ENCODE measurements at places on chromosomes 5 and 9.
A peak's percentile ranks its signal among the peaks of the same experiment; 100 is the strongest.

DNA sequence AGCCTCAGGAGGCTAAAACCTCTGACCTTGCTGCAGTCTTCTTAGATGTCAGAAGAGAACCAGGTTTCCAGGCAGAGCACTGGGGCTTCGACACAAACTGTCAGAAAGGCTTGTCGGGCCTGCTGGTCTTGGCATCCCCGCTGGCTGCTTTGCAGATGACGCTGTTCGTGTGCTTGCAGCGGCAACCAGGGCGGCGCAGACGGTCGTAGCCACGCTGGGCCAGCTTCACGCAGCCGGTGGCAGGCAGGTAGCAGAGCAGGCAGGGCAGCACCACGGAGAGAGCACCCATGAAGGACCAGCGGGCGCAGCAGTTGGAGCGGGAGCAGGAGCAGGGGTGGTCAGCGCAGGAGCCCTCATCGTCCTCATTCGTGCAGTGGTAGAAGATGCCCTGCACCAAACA lies 10.7 kb downstream of the SPRY4 start:
- no peak for DNase-seq

DNA sequence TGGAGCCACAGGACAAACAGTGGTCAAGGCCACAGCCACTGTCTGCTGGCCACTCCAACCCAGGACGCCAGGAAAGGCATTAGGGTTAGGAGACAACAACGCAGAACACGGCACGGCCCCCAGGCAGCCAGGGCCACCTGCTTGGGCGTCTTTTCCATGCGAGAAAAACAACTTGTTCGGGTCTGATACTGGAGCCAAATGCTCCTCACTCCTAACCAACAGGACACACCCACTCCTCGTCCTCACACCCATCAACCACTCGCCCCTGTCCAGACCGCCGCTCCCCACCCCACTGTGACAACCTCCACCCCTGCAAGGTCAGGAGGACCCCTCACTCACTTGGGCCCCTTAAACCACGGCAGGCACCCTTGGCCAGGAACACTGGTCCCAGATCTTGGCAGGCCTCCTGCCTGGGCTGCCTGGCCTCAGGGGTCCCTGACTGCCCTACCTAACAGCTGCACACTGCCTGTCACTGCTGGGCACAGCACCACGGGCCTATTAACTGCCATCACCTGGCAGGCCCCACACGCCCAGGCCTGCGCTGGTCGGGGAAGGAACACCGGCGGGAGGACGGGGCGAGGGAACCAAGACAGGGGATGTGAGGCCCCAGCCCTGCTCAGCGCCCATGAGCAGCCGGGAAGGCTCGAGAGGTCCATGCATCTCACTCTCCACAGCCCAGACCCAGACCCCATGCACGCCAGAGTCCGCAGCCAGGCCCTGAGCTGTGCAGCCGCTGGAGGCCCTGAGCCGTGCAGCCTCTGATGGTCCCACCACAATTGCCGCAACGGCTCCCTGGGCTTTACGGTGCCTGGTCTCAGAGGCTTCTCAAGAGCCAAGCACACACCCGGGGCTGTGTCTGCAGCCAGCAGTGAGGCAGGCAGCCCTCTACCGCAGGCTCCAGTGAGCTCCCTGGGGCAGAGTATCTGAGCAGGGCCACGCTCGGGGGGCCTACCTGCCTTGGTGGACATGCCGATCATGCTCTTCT lies 13.8 kb downstream of the CLPTM1L start:
- DNase-seq = no peak

DNA sequence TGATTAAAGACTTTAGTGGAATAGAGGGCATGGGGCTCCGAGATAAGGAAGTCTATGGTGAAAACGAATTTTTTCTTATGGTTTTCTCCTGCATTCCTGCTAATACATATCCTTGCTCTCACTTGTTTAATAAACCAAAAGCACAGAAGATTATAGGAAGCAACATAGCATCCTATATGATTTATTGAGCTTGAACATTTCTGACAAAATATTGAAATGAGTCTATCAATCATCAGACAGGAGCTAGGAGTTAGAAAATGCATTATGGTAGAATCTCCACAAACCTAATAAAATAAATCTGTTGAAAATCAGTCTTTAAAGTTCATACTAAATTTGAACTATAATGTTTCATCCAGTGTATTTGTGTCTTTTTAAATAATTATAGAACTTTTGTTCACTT lies 554.6 kb upstream of the RGMB start:
- no peak for DNase-seq

DNA sequence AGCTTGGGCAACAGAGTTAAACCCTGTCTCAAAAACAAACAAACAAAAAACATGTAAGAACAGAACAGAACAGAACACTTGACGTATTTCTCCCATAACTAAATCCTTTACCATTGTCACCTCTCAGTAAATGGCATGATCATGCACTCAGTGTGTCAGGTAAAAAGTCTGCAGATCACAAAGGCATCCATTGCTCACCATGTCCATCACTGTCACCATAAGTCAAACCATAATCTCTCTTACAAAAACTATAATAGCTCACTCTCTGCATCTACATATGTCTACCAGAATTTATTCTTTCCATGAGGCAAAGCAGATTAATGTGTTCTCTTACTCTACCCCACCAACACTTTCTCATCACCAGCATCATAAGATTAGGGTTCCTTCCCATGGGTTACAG lies 387.5 kb downstream of the CDH12 start:
- no peak for DNase-seq

DNA sequence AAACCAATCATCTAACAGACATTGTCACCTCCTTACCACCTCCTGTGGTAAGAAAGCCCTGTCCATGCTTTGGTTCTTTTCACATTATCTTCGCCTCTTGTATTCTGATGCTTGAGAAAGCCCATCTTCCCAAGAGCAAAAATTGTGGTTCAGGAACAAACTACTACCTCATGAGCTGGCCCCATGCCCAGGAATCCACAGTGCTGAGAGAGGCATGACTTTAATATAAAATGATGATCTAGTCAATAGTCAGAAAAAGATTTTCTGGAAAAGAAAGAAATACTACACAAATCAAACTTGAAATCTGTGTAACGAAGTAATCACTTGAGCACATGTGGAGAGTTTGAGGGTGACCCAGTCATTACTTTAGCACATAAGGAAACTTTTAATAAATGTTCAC lies 94.7 kb downstream of the FGF10 start:
- DNase-seq = no peak

- peak; percentile 84 for DNase-seq
These were observed 3.7 kb downstream of the PHF24 start for GRCh38 chr9:34961574-34962490.

GRCh38 chr5:151037561-151038411 lies 17.4 kb downstream of the GPX3 start:
- DNase-seq = peak; percentile 58

- DNase-seq = no peak
These were observed 42.2 kb downstream of the NIPAL4 start for GRCh38 chr5:157502143-157502647.

DNA sequence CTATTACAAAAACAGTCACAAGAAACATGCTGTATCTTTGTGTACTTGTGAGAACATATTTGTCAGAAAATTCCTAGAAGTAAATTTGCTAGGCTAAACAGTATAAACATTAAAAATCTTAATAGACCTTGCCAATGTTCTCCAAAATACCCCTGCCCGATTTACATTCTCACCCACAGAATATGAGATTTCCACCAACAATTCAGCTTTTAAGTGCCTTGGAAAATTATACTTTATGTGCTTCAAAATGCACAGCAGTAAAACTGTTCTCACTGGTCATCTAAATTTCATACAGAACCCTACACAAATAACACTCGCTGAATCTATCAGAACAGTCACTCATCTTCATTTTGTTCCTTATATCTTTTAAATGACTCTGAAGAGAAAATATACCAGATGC lies 5.5 kb downstream of the MLLT3 start:
- no peak for DNase-seq

DNA sequence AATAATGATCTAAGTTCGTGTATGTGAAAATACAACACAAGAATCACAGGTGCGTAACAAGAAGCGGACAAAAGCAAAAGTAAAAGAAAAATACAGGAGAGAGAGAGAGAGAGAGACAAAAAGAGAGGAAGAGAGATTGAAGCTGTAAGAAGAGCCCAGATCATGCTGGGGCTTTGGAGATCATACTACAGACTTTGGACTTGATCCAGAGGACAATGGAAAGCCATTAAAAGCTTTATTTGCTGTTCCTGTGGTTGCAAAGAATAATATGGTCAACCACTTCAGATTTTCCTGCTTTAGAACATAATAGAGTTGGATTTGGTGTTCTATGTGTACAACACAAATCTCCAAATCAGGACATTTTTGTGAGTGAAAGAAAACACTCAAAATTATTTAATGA lies 561.4 kb downstream of the CAAP1 start:
- no peak for DNase-seq

GRCh38 chr5:78495800-78496199 lies 135.4 kb downstream of the SCAMP1 start:
- DNase-seq = peak; percentile 57

GRCh38 chr5:56307714-56308333 lies 74.7 kb upstream of the ANKRD55 start:
- no peak for DNase-seq

DNA sequence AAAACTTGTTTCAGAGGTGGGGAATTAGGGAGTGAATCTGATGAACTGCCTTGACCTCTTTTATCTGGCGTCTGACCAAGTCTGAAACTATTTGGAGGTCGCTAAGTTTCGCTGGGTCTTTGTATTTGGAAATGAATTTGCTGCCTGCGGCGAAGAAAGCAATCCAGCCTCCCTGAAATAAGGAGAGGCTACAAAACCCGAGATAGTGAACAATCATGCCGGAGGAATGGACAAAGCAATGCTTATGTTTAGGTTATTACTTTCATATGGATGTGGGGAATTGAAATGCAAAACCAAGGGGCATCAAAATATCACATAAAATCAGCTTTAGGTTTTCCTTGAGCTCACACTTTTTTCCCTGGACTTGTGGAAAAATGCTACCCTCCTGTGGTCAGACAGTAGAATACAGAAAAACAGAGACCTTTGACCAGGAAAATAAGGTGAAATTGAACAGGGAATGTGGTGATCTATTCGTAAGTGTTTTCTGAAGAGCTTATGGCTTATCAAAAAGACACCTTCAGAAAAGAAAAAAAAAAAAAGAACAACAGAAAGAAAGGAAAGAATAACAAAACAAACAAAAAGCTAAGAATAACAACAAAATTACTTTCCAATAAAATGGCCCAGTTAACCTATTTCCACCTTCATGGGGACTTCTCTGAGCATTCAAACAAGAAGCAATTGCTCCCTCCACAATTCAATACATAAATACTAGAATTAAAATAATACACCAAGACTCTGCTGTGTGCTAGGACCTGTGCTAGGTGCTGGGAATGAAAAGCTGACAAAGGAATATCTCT lies 68.6 kb upstream of the DPYSL3 start:
- DNase-seq = peak; percentile 81

- no peak for DNase-seq
These were observed 60.2 kb downstream of the TSTD2 start for GRCh38 chr9:97572892-97573365.

- peak; percentile 17 for DNase-seq
These were observed 6.5 kb downstream of the ADAMTS13 start for GRCh38 chr9:133428617-133429101.
